Fibroblast of skin of back (primary cell): ENCODE measurements at places on chromosomes 11 and 22.

- no peak for DNase-seq
Observed at GRCh38 chr11:7292922-7293321, 41.2 kb downstream of the SYT9 start.

DNA sequence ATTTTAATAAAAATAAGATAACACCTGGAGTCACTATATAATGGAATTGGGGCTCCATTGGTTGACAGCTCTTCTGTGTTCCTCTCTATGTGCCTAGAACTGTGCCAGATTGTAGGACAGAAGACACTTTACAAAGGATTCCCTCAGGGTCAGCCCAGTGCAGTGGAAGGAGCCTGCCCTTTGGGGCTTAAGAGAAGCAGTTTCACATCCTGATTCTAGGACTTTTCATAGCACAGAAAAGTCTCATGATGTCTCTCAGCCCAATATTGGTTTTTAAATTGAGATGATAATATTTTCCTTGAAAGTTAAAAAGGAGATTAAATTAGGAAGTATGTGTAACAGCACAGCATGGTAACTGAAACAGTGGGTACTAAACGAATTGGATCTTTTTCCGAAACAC lies 7.1 kb downstream of the PLAAT4 start:
- no peak for DNase-seq

DNA sequence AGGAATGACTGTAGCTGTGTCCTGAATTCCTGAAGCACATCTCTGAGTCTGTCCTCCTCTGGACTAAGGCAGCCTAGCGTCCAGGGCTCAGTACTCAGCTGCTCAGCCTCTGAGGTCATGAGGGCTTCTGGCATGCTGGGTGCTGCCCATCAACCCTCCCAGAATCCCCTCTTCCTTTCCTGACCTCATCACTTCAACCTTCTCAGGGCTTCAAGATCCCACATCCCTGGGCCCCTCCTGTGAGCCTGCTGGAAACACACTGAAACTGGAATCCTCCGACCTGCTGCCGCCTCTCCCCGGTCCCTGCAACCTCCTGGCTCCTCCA lies 803 bp downstream of the KRTAP5-8 start:
- DNase-seq, result no peak

GRCh38 chr22:31881200-31881599 lies 63.1 kb upstream of the YWHAH start:
- DNase-seq, result no peak

- DNase-seq, result no peak
Observed at GRCh38 chr11:124745835-124746620, 6.0 kb downstream of the VSIG2 start.

- no peak for DNase-seq
Observed at GRCh38 chr22:38213990-38214301, 12.2 kb downstream of the MAFF start.

DNA sequence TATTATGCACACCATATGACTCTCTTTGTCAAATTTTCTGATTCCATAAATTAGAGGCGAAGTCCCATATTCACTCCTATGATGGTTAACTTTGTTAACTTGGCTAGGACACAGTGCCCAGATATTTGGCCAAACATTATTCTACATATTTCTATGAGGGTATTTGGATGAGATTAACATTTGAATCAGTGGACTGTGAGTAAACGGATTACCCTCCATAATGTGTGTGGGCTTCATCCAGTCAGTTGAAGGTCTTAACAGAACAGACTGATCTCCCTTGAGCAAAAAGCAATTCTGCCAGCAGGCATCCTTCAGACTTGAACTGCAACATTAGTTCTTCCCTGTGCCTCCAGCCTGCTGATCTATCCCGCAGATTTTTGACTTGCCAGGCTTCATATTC lies 69.9 kb downstream of the FZD4 start:
- DNase-seq, result no peak

GRCh38 chr22:27748751-27749191 lies 52.8 kb downstream of the MN1 start:
- DNase-seq, result peak; percentile 74

GRCh38 chr11:15625691-15626090 lies 511.0 kb downstream of the INSC start:
- no peak for DNase-seq

GRCh38 chr11:88555829-88556202 lies 218.3 kb upstream of the CTSC start:
- DNase-seq, result peak; percentile 60

- no peak for DNase-seq
Observed at GRCh38 chr22:27656970-27657369, 144.6 kb downstream of the MN1 start.

- no peak for DNase-seq
Observed at GRCh38 chr11:36377759-36378564, 81.9 kb downstream of the PRR5L start.

DNA sequence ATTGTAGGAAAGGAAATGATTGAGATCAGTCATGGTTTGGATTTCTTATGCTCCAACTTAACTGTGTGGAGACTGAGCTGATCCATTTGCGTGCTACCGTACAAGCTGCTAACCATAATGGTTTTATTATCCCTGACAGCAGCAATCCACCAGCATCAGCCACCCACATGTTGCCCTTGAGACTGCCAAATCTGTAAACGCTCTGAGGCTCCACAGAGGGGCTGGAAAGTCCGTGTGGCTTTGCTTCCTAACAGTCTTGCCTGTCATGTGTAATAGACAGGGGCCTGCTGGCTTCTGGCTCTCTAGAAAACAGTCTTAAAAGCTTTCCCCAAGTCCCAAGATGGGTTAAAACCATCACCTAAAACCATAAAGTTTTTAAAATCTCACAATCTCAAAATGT lies 30.1 kb downstream of the ATG16L2 start:
- DNase-seq, result no peak

DNA sequence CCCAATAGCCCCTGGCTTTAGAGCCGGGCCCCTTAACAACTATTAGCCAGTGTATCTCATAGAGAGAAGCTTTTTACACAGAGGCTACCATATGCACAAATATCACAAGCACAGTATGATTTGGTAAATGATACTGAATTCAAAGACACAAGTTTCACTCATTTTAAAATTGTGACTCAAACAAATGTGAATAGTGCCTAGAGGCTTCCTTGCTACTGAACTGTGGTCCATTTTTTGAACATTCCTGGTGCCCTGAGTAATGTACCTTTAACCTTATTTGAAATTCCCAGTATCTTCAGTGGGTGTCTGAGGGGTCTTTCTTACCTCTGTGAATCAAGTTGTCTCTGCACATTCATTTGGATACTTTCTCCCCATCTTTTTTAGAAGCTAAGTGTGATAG lies 156.2 kb downstream of the MAML2 start:
- peak; percentile 26 for DNase-seq

GRCh38 chr11:36372101-36372771 lies 76.1 kb downstream of the PRR5L start:
- peak; percentile 63 for DNase-seq

DNA sequence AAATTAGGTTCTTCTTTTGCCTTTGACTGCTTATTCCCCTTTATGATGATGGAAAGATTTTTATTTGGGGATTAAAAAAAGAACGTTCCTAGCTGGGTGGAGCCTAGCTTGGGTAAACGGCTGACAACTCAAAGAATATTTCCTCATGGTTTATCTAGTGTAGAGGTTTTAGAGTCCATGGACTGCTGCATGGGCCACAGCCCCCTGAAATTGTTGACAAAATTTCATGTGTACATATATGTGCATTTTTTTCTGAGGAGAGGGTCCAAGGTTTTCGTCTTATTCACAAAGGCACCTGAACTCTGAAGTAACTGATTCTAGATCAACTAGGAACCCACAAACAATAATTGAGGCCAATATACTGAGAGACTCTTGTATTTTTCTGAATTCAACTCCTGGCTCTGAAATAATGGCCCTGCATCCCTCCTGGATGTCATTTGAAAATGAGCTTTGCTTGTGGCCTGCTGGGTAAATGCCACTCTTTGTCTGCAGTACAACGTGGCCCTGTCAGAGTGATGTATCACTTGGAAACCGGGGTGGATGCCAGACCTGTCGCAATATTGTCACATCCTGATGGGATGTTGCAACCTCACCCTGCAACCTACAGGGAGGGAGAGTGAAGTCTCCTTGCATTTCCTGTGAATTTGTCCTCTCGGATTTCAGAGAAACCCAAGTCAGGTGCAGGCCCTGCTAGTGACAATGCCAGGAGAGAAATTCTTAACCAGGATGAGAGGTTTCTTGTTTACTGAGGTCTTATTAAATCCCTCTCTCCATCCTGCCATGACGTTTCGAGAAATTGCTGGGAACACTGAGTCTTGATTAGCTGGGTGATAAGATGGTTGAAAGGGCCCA lies 33.8 kb downstream of the EHF start:
- peak; percentile 54 for DNase-seq

DNA sequence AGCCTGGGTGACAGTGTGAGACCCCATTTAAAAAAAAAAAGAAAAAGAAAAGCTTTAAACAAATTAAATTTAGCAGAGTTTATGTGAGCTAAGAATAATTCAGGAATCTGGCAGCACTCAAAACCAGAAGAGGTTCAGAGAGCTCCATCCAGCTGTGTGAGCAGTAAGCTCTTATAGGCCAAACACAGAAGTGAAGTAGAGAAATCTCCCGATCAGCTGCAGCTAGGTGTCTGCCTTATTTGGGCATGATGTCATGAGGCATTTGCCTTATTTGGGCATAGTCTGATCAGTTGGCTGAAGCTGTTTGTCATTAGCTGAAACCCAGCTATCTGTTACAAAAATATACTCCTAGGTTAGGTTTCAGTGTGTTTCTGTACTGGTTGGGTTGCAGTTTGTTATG lies 8.2 kb downstream of the MS4A15 start:
- DNase-seq, result no peak

- no peak for DNase-seq
Observed at GRCh38 chr11:107405260-107405659, 52.4 kb downstream of the CWF19L2 start.

- no peak for DNase-seq
Observed at GRCh38 chr11:9228091-9228490, 37.1 kb downstream of the DENND5A start.

GRCh38 chr22:20749453-20749852 lies 24.5 kb upstream of the SERPIND1 start:
- DNase-seq, result no peak

DNA sequence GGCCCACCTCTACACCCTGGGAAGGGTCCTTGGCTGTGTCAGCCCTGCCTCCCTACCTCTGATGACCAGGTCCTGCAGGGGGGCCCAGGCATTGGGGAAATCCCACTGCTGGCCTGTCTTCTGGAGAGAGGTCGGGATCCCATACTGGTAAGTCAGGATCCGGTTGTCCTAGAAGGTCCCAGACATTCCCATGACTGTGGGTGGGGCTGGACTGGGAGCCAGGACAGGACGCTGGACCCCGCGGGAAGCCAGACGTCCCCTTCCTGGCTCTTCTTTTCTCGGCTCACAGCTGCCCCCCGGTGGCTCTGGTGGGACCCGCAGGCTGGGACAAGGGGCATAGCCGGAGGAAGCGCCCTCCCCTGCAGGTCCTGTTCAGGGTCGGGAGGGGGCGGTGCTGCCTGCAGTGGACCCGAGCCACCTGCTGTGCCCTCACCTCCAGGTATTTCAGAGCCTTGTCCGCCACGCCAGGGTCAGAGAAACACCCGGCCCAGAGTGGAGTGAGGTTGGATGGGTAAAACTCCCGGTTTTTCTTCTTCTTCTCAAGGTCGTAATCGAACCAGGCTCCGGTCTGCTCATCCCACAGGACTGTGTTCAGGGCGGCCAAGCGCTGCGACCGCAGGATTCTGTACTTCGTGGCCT lies 20.0 kb downstream of the TREH start:
- peak; percentile 84 for DNase-seq

DNA sequence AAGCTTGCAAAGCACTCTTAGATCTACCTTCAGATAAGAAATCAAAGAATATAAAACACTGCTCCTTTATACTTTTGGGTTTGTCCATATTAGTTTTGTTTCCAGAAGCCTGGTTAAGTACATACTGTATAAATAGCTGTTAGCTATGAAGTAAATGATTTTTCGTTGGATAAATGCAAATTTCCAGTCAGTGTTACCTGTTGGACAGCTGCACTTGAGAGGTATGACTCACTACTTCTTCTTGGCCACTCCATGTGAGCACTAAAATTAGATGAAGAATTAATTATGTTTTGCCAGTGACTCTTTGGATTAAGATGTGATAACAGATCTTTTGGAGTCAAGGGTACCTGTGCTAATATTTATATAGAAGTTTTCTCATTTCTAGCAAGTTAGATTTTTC lies 9.5 kb upstream of the TSG101 start:
- DNase-seq, result no peak

DNA sequence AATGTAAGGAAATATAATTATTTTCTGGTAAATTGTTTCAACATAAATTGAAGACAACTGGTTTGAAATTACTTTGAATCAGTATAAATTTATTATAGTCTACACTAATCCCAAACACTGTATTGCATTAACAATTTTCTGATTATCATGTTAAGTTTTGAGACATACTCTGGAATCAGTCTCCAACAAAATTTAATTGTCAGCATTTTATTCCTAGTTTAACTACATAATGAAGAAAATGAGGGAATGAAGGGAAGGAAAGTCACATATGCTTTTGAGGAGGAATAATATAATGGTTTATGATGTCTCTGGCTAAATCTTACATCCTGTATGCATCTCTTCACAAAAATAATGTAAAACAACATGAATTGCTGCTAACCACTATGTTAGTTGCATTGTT lies 14.2 kb downstream of the OR52E1 start:
- DNase-seq, result no peak

DNA sequence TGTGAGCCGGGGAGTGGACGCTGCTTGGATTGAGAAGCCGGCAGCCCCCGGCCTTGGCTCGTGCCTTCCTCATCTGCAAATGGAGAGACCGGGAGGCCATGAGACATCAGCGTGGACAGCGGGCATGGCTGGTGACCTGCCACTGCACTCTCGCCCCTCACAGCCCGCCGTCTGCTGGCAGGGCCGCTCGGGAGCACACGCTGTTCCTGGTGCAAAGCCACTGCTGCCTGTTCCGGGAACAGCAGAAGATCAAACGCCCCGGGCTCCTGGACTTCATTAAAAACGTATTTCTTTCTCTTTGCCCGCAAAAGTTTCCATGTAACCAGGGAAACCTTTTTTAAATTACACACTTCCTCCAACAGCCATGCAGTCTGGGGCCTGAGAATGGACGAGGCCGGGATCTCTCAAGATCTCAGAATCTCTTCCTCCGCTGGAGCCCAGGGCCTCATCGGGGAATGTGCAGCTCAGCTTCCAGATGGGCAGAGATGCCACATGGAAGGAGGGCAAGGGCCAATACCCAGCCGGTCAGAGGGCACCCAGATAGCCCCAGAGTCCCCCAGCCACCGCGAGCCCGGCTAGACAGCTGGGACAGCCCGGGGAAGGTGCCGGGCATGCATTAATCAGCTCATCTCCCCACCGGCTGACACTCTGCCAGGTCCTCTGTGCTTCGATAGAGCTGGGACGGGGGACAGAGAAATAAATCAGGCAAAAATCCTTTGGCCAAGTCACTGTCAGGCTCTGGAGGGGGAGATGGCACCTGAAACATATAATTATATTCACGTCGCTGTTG lies 62.8 kb upstream of the PRR5 start:
- peak; percentile 13 for DNase-seq

DNA sequence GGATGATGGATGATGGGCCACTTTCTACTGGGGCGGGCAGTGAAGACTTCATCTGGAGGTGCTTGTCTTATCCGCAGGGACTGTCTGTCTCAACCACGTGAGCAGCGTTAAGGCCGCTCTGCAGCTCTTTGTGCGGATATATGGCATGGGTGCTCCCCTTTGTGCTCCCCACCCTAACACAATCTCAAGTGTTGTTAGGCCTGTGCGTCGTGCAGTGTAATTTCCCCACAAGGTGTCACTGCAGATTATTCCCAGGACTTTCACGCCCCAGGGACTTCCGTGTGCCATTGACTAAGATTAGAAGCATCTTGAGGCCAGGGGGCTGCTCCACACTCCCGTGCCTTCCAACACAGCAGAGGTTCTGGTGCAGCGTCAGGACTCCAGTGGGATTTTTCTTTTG lies 65.3 kb downstream of the TBC1D22A start:
- no peak for DNase-seq

GRCh38 chr22:48264586-48264985 lies 1502.1 kb downstream of the TBC1D22A start:
- DNase-seq, result no peak
